ENCODE measurements at places on chromosomes 16 and 17.

GRCh38 chr17:48528153-48528935 lies 2.5 kb downstream of the HOXB1 start:
- DNase-seq = no peak

- no peak for DNase-seq
Observed at GRCh38 chr17:78042542-78042941, 84.0 kb downstream of the TNRC6C start.

DNA sequence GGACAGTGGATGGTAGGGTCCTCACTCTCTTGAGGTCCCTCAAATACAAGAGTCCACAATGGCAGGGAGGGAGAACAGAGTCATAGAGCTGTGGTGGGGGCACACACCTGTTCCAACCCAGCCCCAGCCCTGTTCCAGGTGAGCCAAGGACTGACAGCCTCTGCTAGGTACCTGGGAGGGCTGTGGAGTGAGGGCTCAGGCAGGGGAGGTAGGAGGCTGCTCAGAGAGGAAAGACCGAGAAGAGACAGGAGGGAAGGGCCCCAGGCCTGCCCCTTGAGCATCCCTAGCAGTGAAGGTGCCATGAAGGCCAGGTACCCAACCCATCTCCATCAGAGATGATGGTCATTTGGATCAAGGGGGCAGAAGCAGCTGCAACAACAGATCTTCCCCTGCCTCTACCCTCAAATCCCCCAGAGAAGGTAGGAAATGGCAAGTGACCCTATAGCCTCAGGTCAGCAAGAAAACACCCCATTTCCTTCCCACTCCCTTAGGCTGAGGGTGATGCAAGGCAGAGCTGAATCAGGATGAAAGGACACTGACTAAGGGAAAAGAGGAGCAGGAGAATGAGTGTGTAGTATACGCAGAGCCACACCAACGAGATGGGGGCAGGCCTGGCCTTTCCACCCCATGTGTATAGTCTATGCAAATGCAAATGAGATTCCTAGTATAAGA lies 28.6 kb downstream of the CD300LG start:
- no peak for DNase-seq

DNA sequence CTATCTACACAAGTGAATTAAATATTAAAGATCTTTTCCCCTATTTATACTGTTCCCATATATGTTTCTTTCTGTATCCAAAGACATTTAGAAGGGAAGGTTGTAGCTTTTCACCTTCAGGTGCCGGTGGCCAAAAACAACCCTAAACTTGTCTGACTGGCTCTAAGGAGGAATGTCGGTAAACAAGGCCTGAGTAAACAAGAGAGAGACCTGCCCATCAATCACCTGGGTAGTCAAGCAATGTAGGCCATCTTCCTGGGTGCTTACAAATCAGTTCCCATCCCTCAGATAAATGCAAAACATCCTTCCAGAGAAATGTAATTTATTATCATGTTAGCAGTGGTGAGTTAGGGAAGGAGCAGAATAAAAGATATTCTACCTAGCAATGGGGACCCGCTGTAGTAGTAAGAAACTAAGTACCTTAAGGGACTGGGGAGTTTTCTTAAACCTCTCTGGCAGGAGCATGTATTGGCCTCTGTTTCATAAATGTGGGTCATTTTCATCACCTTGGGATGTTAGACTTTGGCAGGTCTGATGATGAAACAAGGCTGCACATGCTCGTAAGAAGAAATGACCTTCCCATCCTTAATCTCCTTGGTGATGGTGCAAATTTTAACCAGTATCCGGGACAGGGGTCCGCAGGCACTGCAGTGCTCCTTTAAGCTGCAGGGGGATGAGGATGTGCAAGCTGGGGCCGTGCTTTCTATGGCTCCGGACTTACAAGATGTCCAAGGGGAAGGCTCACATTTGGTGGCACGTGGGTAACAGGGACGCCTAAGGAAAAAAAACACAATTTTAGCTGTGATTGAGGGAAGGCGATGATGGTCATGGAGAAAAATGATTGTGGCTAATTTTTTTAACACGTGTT lies 8.4 kb downstream of the KRT39 start:
- no peak for DNase-seq

DNA sequence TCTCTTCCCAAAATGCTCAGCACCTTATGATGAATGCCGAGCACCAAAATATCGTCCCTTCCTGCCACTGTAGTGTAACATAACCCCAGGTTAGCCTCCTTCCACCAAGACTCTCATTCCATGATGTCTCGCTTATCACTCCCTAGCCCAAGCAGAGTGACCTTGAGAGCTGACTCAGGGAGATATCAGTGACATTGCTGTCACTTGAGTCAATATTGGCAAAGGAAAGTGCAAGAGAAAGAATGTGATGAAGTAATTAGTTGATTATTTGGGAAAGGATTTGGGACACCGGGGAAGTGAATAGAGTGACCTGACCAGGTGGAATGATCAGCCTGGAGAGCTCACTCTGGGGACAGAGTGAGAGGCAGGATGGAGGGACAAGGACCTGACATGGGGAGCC lies 2.6 kb upstream of the ANKFN1 start:
- no peak for DNase-seq

- no peak for DNase-seq
Observed at GRCh38 chr16:89691986-89692569, 5.6 kb downstream of the CDK10 start.

DNA sequence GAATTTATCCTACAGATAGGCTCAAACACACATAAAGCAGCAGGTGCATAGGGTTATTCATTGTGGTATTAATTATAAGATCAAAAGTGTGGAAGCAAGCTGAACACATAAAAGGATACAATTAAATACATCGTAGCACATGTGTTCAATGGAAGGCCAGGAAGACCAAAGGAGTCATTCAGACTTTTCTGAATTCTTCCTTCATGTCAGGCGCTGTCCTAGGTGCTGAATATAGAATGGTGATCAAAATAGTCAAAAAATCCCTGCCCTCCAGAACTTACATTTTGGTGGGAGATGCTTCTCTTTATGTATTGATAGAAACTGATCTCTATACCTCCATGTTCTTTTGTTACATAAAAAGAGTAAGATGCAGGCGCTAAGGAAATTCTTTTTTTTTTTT lies 439.0 kb upstream of the ASIC2 start:
- DNase-seq = no peak

DNA sequence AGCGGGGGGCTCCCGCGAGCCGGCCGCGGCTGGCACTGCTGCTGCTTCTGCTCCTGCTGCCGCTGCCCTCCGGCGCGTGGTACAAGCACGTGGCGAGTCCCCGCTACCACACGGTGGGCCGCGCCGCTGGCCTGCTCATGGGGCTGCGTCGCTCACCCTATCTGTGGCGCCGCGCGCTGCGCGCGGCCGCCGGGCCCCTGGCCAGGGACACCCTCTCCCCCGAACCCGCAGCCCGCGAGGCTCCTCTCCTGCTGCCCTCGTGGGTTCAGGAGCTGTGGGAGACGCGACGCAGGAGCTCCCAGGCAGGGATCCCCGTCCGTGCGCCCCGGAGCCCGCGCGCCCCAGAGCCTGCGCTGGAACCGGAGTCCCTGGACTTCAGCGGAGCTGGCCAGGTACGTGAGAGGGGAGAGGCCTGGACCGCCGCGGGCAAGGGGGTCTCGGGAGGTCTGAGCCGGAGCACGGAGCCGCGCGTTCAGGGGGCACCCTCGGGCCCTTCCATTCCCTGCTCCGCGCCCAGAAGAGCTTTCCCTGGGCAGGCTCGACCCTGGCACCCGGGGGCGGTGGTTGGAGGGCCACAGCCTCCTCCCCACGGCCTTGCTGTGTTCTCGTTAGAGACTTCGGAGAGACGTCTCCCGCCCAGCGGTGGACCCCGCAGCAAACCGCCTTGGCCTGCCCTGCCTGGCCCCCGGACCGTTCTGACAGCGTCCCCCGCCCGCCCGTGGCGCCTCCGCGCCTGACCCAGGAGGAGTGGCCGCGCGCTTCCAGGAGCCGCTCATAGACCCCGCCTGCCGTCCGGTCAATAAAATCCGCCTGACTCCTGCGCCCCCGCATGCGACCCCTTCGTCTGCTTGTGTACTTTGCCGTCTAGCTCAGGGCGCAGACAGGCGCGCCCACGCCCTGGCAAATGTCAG lies 591 bp downstream of the NPW start:
- no peak for DNase-seq

DNA sequence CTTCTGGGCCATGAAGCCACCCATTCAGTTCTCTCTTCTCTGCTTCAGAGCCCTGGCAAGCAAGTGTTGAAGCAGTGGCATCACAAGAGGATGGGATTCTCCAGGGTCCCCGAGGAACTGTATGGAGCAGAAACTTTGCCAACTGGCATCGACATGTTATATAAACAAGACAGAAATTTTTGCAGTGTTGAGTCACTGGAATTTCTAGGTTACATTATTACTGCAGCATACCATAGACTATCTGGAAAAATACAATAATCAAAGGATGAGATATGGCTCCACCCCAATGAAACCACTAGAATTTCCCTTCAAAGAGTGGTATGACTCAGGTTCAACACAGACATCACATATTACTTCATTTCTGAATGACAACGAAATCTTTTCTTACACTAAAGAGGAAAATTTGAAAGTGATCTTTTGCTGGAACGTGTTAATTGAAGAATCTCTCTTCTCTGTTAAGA lies 343.0 kb upstream of the DYNLRB2 start:
- no peak for DNase-seq

DNA sequence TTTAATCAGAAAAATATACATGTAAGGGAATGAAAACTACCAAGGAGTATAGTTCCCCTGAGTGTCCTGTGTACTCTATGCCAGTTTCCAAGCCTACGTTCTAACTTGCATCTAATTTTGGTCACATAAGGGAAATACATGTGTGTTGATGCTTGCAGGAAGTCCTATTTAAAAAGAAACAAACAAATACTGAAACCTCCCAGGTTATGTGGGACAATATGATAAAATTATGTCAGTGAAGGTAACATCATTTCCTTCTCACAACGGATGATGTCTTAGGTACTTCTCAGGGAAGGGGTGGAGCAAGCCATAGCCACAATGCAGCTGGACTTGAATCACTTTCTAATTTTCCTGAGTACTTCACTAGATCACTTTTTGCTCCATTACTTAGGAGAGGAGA lies 115.9 kb downstream of the ZFHX3 start:
- no peak for DNase-seq

DNA sequence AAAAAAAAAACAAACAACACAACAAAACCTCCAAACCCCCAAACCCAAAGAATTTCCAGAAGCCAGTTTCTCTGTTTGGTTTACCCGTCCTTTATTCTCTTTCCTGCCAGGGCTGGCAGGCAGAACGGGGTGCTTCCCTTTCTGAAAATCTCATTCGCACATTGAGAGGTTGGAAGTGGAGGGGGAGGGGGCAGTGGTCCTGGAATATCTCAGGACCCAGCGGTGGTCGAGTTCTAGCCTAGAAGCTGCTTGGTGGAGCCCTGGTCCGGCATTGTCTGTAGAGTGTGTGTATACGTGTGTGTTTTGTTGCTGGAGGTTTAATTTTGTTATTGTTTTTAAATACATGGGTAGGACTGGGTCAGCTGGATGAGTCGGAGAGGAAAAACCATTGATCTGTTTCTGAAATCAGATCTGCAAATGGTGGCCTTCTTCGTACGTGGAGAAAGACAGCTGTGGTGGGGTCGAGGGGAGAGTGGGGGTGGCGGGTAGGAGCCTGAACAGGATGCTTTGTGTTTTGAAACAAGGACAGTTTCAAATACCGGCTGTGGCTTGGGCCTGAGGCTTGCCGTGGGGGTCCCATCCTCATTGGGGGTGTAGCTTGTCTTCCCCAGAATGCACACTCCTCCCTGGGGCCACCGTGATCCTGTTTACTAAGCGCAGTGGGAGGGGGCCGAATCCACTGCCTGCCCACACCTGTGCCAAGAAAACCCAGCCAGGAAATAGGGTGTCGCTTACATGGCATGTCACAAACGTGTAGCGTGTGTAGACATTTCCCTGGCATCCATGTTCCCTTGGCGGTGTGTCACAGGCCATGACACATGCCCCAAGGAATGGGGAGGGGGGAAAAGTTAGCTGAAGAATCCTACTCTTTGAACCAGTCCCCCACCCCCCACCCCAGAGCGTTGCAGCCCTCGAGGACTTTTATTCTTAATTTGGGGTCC lies 1.6 kb downstream of the CMIP start:
- DNase-seq = no peak

DNA sequence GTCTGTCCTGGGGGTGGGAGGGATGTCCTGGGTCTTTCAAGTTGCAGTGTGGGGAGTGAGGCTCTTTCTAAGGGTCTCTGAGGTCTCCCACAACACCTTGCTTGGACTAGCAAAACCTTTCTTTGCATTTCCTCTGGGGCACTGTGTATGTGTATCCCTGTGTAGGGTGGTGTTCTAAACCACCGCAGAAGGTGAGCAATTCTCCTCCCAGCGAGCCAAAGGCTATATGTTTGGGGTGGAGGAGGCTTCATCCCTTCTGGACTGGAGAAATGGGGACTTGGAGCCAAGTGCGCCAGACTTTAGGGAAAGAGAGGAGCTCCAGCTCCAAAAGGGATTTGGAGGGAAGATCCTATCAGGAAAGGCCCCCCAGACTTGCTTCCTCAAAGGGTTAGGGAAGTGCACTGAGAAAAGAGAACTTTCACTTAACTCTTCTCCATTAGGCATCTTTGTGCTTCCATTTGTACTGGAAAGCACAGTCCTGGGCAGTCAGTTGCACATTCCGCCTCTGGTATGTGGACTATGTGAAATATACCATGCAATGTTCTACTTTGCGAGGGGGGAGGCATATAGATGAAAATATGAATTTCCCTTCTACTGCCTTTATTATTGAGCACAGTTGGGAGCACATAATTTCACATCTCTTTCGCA lies 18.9 kb upstream of the HOXB9 start:
- DNase-seq = no peak

DNA sequence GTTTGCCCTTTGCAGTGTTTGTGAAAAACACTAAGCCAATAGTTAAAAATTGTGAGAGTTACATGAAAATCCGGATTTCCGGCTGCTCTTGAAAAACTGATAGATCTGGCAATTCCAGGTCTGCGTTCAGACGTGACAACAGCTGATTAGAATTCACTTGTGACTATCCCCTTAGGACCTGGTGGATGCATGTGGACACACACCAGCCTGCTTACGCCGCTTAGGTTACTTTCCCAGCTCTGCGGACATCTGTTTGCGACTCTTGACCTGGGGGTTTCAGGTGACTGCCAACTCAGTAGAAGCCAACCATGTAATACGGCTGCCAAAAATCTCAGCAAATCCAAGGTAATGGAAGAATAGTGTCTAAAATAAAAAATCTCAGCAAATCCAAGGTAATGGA lies 24.3 kb downstream of the VPS53 start:
- DNase-seq = no peak

DNA sequence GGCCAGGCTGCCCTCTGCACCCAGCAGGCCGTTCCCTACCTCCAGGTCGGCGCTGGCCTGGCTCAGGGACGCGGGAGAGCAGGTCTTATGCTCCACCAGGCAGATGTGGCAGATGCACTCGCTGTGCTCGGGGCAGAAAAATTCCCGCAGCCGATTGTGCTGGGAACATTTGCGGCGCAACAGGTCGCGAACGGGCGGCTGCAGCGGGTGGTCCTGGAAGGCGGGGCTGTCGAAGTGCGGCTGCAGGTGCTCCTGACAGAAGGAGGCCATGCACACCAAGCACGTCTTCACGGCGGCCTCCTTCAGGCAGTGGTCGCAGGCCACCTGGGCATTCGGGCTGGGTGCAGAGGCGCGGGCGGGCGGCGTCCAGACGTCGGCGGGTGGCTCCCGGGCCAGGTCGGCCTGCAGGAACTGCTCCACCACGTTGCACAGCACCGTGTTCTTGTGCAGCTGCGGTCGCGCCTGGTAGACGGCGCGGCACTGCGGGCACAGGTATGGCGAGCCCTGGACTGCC lies 439 bp downstream of the TRIM25 start:
- DNase-seq = no peak

- DNase-seq = no peak
Observed at GRCh38 chr17:49454050-49454449, 39.4 kb upstream of the PHB1 start.

Data from activated naive CD4-positive, alpha-beta T cell (primary cell).